ENCODE measurements at places on chromosomes 4 and X.

DNA sequence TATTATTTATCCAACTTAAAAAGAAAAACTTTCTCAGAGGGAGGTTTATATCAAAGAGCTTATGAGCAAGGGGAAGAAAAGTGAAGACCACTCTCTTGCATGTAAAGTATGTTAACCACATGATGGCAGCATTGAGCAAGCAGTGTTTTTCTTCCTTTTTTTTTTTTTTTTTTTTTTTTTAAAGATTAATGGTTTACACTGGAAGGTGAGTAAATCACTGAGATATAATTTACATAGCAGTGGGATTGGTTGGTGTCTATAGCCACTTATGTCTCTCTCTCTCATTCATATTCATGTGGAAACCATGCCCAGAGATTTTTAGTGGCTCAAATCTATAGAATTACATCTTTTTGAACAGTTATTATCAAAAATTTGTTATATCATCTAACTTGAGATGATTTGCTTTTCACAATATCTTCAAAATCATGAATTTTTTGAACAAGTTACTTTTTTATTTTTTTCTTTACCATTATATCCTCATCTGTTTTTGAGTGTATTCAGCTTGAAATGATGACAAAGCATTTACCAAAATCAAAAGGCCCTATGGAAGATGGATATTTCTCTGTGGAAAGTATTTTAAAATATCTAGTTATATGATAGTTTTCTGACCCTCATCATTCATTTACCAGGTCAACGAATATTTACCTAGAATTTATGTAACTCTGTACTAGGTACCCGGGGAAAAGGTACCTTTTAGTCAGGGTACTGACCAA lies 31.6 kb downstream of the MTHFD2L start:
- DNase-seq, result no peak

DNA sequence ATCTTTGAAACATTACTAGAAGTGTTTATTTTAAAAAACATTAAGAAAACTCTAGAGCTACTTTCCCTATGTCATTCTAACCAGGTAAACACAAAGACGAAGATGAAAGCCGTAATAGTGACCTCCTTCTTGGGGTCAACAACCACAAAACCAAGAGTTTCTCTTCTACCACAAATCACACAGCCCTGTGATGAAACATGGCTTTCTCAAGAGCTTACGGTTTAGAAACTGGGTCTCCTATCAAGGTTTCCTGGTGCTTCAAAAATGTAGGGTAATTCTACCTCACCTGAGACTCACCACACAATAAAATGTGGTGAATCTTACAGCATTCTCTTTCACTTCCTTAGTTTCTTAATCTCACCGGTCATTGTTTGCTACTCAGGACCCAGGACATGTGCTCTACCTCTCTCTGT lies 50.9 kb downstream of the CORIN start:
- no peak for DNase-seq

- no peak for DNase-seq
Measured at GRCh38 chrX:105876658-105877057, 54.3 kb downstream of the NRK start.

DNA sequence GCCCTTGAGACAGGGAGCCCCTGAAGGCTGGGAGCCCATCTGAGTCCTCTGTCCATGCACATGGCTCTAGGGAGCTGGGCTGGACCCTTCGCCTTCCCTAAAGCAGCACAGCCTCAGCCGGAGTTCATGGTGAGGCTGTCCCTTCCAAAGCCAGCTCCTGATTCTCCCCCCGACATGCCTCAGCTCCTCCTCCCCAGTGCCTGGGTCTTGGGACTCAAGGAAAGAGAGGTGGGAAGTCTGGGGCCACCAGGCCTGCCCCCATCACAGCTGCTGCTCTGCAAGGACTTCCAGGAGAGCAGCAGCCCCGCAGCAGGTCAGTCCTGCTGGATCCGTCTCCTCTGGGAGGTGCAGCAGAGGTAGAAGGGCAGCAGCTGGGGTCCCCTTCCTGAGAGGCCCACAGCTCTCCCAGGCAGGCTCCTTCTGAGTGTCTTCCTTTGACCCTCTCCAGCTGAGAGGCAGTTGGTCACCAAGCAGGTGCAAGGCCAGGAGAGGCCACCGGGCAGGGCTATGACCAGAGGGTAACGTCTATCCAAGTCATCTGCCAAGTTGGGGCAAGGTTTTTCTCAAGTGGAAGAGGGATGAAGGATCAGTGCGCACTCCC lies 90.5 kb downstream of the ADRA2C start:
- DNase-seq, result no peak

DNA sequence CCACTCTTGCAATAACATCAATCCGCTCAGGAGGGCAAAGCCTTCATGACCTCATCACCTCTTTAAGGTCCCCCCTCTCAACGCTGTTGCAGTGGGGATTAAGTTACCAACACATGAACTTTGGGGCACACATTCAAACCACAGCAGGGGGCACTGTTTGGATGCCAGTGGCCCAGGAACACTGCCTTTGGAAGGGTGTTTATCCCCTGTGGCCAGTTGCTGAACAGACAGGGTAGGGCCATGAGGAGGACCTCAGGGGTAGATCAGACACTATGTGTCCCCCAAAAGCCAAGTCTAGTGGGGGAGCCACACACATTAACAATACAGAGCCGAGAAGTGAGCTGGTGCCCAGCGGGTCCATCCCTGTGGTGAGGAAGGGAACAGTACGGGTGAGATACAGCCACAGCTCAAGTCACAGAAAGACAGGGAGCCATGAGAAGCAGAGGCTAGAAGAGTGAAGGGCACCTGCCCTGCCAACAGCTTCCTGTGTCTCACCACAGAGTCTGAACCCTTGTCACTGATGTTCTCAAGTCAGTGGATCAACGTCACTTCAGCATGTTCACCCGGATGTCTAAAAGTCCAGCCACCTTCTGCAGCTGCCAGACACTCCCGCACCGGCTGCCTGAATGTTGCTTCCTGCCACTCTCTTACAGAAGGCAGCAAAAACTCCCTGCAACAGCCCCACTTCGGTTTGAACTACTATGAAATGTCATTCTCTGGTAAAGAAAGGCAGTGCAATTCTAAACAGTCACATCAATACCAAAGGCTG lies 19.9 kb upstream of the MXD4 start:
- no peak for DNase-seq

DNA sequence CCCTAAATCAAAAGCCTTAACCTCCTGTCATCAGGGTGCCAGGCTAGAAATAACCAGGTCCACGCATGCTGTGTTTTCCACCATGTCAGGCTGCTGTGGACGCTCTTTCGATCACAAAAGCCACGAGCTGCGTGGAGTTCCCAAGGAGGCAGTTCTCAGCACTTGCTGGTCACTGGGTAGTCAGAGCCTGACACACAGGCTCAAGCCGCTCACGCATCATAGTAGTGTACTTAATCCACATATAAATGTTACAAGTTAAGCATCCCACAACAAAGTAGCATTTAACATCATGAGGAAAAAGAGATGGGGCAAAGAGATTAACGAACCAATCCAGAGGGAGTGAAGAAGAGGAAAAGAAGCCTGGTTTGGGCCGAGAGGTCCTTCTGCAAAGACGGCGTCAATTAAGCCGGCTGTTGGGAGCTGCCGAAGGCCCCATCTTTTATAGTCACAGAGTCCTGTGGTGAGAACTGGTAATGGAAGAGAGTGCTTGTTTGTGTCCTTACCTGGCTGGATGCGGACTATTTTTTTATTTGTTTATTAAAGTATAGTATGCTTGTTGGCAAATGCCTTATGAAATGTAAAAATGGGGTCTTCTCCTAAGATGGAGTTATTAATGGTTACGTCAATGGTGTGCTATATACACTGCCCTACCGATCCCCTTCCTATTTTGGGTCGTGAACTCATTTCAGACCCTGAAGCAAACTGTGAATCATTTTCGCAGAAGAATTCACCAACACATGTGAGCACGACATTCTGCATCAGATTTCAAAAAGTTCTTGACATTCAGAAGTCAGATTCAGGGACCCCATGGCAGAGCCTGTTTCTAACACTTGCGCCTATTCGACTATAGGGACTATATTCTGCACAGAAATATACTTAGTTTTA lies 675 bp downstream of the PRIMPOL start:
- DNase-seq, result no peak

DNA sequence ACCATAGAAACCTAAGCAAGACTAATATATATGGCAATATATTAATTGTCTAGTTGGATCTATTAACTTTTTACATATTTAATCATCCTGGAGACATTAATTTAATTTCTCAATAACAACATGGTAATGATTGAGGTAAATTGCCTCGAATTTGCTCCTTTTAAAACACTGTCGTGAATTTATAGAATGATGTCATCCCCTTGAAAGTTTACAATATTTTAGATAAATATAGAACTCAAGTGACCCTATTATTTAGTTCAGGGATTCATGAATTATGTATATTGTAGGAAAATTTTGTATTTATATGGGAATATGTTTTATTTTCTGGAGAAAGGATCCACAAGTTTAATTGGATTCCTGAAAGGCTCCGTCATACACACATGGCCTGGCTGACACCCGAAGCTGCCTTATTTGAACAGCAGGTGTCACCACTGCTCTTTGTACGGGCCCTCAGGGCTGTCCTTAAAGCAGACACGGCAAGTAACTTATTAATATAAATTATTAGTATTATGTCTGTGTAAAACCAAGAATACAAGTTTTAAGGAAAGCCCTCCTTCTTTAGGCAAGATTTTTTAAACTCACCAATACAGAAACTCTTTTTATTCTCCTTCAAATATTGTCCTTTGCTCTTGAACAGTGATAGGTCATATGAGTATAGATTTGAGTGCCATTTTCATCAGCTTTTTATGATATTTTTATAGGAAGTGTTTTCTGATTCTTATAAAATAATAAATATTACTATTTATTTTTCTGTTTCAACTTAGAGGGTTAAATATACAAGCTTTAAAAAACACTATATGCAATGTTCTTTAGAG lies 1.9 kb upstream of the PLRG1 start:
- DNase-seq, result peak; percentile 29

GRCh38 chrX:148457279-148457678 lies 43.1 kb upstream of the AFF2 start:
- no peak for DNase-seq

DNA sequence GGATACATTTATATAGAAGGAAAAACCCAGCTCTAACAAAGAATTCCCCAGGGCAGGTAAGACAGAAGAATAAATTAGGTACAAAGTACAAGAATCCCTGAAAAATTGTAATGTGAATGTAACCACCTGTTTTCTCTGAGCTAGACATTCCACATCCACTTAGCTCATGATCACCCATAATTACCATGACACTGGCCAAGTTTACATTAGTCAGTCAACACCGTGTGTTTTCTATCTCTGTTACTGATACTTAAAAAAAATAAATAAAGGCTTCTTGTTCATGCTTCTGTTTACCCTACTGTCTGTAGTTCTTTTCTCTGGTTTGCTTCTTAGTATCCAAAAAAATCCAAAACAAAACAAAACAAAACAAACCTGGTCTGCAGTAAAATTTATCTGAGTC lies 66.0 kb downstream of the CBLL2 start:
- no peak for DNase-seq

DNA sequence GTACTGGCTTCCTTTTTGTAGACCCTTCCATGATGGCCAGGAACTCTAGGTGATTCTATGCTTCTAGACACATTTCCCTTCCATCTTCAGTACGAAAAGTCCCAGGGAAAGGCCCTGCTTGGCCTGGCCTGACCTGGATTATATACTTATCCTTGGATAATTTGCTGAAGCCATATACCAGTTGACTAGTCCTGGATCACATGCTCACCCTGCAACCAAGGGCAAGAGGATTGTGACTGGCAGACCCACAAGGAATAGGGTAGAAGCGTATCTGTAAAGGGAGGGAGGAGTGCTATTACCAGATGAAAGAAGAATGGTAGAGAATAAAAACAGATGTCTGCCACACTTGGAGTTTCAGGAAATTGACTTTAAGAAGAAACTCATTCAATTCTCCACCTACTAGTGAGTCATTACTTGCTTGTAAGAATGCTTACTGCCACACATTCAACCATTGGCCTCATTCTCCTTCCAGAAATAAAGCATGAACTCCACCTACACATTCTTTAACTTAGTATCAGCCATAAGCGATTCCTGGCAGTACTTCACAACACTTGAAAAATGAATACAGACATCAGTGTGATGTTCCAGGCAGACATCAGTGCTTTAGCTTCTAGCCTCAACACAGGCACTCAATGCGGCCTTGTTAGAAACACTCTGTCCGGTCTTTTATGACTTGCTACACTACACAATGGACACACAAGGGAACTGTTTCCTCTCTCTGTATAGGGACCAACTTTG lies 141.8 kb downstream of the CBR4 start:
- no peak for DNase-seq

GRCh38 chr4:125315576-125316400 lies 1.0 kb downstream of the FAT4 start:
- DNase-seq, result peak; percentile 44

DNA sequence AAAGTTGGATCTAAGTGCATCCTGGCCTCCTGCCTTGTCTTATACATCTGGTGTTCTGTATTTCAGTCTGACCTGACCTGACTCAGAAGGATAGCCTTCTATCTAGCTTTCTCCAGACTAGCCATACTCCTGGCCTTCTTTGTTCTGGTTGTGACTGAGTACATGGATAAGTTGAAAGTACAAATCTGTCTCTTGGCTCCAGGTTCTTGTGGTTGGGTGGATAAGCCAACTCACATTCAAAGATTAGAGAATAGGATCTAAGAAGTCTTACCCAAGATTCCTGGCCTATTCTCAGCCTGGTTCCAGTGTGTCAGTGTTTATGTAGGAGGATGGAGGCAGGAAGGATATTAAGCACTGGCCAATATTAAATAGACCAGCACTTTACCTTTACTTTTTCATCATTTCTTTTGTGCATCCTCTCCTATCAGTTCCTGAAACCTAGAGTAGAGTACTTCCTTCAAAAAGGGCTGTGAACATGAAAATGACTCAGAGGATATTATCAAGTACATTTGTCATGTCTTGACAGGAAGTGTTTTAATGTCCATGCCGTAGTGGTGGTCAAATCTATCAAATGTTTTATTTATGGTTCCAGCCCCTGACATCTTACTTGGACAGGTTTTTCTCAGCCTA lies 123.5 kb downstream of the IL15 start:
- DNase-seq, result no peak

All from mesothelial cell of epicardium (in vitro differentiated cells).